Activated CD4-positive, alpha-beta T cell treated with anti-CD3 and anti-CD28 coated beads, Interleukin-2, amount 10 ng/mL, durations not matched to agents 7 days and 5 days (primary cell): ENCODE measurements at places on chromosomes 3 and 15. TPM values are rescaled to one million over a fixed set of nuclear protein-coding genes. Genes with fewer than 3 reads are reported as not detected.

Gene ACKR2
- total RNA-seq: 0.73 TPM

- no peak for DNase-seq
Observed at GRCh38 chr3:169558371-169558770, 105.1 kb downstream of the MECOM start.

- peak; percentile 29 for DNase-seq
Observed at GRCh38 chr3:115217678-115218451, 70.8 kb upstream of the ZBTB20 start.

Gene A4GNT
- not detected for total RNA-seq

Gene HYKK
- total RNA-seq: 3.7 TPM
